ENCODE measurements at places on chromosomes 6 and 20. TPM values are rescaled to one million over a fixed set of nuclear protein-coding genes. Genes with fewer than 3 reads are reported as not detected.

Gene OPRM1
- 21.6 TPM for total RNA-seq

Gene SAMD5
- total RNA-seq, result 3.1 TPM

Gene WFDC2
- 6.5 TPM for total RNA-seq

Gene VWA7
- total RNA-seq, result 20.6 TPM

Gene NDUFAF5
- 46.5 TPM for total RNA-seq

Gene TBP
- 13.5 TPM for total RNA-seq

Gene SMLR1
- not detected for total RNA-seq

Gene BIRC7
- not detected for total RNA-seq

Gene HTR1E
- total RNA-seq, result 11.8 TPM

Gene NOTCH4
- 29.1 TPM for total RNA-seq

Gene ACTL10
- total RNA-seq, result 0.41 TPM

Gene DEFB110
- total RNA-seq, result not detected

Gene CASS4
- total RNA-seq, result 1.5 TPM

Gene LBP
- not detected for total RNA-seq

Gene SLC24A3
- total RNA-seq, result 9.3 TPM

Gene SPACA1
- total RNA-seq, result not detected

Gene KIAA1755
- total RNA-seq, result 46.3 TPM

Gene NOP56
- 141 TPM for total RNA-seq

Gene EYA4
- 3.9 TPM for total RNA-seq

Gene GRM1
- 22.8 TPM for total RNA-seq

Gene HMGCLL1
- 25.1 TPM for total RNA-seq

Gene TREML1
- not detected for total RNA-seq

Measured in dorsolateral prefrontal cortex (tissue), 122 donors.